ENCODE measurements at places on chromosomes 3 and 15.

DNA sequence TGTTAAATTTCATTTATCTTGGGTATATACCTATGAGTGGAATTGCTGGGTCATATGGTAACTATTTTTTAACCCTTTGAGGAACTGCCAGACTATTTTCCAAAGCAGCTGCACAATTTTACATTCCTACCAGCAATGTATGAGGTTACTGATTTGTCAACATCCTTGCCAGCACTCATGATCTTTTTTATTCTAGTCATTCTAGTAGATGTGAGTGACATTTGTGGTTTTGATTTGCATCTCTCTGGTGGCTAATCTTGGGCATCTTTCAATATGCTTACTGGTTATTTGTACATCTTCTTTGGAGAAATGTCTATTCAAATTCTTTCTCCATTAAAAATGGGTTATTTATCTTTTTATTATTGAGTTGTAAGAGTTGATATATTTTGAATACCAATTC lies 21.3 kb upstream of the LRRC58 start:
- no peak for DNase-seq

GRCh38 chr3:63228677-63229076 lies 49.4 kb upstream of the SYNPR start:
- DNase-seq, result peak; percentile 67

GRCh38 chr15:37057831-37058230 lies 42.5 kb downstream of the MEIS2 start:
- DNase-seq, result no peak

GRCh38 chr15:67768313-67768977 lies 56.9 kb upstream of the SKOR1 start:
- no peak for DNase-seq

- no peak for DNase-seq
These were observed 45.0 kb upstream of the PIK3CB start for GRCh38 chr3:138879541-138880380.

- no peak for DNase-seq
These were observed 1.8 kb upstream of the GPR15 start for GRCh38 chr3:98529856-98530459.

DNA sequence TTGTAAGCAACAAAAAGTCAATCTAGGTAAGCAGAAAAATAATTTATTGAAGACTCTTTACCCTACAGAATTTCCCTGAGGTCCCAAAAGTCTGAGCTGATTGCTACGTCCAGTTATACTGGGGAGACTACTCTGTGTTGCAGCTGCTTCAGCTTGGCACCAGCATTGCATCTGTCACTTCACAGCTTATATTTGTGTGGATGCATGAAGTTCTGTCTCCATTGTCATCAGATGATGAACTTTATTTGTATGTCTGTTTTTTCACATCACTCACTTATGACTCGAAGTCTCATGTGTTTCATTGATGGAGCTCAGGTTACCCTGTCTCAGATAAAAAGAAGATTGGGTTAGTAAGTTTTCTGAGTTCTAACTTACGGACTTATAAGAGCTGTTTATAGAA lies 75.3 kb upstream of the LRRFIP2 start:
- DNase-seq, result no peak

- DNase-seq, result no peak
These were observed 24.7 kb downstream of the KY start for GRCh38 chr3:134625885-134626741.

GRCh38 chr3:142943349-142943748 lies 20.1 kb downstream of the PAQR9 start:
- no peak for DNase-seq

- no peak for DNase-seq
These were observed 38.4 kb downstream of the SLMAP start for GRCh38 chr3:57794501-57794900.

DNA sequence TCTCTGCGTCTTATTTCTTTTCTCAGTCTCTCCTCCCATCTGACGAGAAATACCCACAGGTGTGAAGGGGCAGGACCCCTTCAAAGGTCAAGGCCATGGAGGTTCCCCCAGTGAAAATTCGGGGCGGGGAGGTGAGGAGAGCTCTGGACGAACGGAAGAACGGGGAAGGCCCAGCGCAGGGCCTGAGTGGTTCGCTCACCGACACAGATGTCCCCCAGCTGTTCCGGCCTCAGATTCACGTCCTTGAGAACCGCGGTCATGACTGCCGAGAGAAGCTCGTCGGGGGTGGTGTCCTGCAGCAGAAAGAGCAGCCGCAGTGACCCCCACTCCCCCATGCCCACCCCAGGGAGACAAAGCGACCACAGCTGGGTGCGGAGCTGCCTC lies 542 bp downstream of the ACAA1 start:
- no peak for DNase-seq

GRCh38 chr15:82624008-82624407 lies 23.2 kb downstream of the CPEB1 start:
- DNase-seq, result no peak

- DNase-seq, result no peak
These were observed 236.6 kb downstream of the SOX2 start for GRCh38 chr3:181948286-181948685.

GRCh38 chr3:88141458-88142083 lies 8.2 kb upstream of the C3orf38 start:
- DNase-seq, result no peak

DNA sequence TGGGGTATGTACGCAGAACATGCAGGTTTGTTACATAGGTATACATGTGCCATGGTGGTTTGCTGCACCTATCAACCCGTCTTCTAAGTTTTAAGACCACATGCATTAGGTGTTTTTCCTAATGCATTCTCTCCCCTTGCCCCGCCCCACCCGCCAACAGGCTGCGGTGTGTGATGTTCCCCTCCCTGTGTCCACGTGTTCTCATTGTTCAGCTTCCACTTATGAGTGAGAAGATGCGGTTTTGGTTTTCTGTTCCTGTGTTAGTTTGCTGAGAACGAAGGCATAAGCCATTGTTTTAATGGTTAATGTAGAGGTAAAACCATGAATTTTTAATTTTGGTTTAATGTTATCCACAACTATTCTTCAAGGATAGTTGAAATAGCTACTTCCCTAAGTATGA lies 346.8 kb upstream of the EPHA6 start:
- DNase-seq, result no peak

GRCh38 chr3:129702934-129703712 lies 96.6 kb upstream of the PLXND1 start:
- DNase-seq, result no peak

DNA sequence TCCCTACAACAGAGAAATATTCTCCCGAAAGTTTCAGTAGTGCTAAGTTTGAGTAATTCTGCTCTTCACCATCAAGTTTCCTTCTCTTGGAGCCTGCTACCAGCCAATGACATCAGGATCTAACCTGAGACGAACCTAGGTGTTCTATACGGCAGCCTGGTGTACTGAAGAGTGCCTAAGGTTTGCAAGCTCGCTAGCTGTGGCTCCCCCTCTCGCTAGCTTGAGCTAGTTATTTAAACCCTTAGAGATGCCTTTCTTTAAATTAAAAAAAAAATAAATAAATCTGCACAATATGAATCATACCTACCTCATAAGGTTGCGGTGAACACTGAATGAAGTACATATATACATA lies 1.4 kb upstream of the COL8A1 start:
- DNase-seq, result no peak

DNA sequence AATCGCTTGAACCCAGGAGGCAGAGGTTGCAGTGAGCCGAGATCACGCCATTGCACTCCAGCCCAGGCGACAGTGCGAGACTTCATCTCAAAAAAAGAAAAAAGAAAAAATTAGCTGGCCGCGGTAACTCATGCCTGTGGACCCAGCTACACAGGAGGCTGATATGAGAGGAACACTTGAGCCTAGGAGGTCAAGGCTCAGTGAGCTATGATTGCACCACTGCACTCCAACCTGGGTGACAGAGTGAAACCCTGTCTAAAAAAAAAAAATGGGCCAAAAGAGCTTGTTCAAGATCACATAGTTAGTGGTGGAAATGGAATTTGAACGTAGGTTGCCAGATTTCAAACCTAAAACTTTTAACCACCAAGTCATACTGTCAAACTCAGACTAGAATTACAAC lies 46.2 kb upstream of the PPP4R2 start:
- no peak for DNase-seq

- DNase-seq, result no peak
These were observed 173.4 kb downstream of the XXYLT1 start for GRCh38 chr3:195097331-195098255.

- no peak for DNase-seq
These were observed 293.3 kb downstream of the ZIC1 start for GRCh38 chr3:147702509-147702908.

DNA sequence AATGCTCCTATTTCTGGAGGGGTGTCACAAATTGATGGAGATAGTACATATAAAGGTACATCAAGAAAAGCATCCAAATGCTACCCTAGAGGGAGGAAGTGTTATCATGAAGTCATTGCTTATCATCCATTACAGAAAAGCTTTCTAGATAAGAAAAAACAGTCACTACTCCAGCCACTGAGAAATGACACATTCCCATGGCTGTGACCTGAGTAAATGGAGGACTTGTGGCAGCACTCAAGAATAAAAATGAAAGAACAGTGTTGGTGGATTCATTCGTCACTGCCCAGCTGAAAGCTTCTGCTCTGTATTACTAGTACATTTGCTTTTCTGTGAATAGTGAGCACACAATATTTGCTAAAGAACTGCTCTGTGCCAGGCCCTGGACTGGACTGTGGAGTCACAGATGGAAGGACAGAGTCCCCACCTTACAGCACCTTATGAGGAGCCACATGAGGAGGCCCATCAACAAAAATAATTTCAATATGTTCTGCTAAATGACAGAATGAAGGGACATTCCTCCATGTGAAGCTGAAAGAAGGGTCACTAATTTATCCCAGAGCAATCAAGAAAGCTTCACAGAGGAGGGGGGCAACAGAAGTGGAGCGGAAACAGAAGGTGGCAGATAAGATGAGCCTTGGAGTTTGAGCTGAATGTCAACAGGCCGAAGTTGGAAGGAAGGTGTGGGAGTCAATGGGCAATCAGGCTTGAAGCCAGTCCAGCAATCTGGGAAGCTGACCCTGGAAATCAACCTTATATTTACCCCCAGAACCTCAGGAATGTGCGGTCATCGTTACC lies 343.5 kb upstream of the TRIM42 start:
- DNase-seq, result no peak

- no peak for DNase-seq
These were observed 238.0 kb upstream of the CTNNB1 start for GRCh38 chr3:40961104-40961857.

- DNase-seq, result no peak
These were observed 42.7 kb downstream of the HES1 start for GRCh38 chr3:194178669-194179068.

DNA sequence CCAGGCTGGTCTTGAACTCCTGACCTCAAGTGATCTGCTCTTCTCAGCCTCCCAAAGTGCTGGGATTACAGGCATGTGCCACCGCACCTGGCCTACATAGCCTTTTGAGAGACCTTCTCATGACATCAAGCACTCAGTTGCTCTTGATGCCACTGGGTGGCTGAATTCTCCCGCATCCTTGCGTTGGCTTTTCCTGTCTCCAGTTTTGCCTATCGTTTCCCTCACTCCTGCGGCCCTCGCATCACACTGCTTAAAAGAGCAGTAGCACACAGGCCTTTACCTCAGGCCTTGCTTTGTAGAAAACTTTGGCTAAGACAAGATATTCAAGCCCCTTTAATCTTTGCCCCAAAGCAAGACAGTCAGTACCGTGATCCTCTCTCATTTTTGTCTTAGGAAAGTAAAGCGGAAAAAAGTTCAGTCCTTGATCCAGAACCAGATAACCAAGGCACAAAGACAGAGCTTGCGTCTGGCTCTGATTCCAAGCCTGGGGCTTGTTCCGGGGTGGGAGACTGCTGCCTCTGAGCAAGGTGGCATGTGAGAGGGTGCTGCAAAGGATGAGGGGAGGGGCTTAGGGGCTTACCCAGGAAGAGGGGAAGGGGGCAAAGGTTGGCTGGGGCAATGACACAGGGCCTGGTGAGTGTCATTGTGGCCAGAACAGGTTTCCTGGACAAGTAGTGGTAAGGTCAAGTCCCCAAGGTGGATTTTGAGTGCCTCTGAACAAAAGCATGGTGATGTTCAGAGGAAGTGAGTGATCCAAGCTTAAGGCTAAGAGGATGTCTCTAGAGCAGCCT lies 175.0 kb upstream of the TLE3 start:
- no peak for DNase-seq

DNA sequence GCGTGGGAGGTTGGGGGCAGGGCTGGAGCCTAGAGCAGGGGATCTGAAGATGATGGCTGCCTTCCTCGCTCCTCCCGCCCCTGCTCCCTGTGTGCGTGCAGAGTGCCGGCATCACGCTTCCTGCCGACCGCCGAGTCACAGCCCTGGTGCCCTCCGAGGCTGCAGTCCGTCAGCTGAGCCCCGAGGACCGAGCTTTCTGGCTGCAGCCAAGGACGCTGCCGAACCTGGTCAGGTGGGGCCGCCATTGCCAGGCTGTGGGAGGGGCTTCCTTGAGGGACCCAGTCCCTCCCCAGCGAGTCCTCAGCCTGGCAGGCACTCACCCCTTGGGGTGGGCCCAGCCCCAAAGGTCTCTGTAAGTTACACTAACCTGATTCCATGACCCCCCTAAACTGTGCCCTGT lies 17.6 kb downstream of the STAB1 start:
- DNase-seq, result no peak

- no peak for DNase-seq
These were observed 59.5 kb downstream of the BFSP2 start for GRCh38 chr3:133459400-133459799.

DNA sequence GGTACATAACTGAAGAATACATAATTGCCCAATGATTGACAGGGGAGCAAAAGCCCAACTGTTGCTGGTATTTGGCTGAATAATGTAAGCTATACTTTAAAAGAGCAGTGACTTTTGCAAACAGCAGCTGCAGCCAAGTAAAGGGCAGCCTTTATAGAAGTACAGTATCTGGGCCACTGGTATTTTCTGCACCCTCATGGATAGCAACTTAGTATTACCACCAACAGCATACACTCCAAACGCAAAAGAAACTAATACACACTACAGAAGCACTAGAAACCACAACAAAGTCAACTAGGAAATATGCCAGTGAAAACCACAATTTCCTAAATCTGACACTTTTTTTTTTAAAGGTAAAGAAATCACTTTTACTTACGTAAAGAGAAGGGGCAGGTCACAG lies 206.1 kb downstream of the TIGIT start:
- DNase-seq, result no peak
